ENCODE measurements at places on chromosomes 2 and 18. TPM values are rescaled to one million over a fixed set of nuclear protein-coding genes. Genes with fewer than 3 reads are reported as not detected.

Gene G6PC2
- total RNA-seq, result not detected

Gene KYNU
- 276 TPM for total RNA-seq

Gene ARL6IP6
- total RNA-seq, result 19.4 TPM

Gene SLC35F5
- 53.4 TPM for total RNA-seq

Gene UGT1A5
- not detected for total RNA-seq

Gene ASXL3
- not detected for total RNA-seq

Gene ZAP70
- total RNA-seq, result not detected

Gene CRYGD
- not detected for total RNA-seq

Gene HRH4
- total RNA-seq, result not detected

Gene UGT1A8
- 0.07 TPM for total RNA-seq

Data from A549 treated with GW870086 at 1 μM for 4 hours (cell line).